Lung (tissue), 17 donors: ENCODE measurements at places on chromosomes 7 and 10.

DNA sequence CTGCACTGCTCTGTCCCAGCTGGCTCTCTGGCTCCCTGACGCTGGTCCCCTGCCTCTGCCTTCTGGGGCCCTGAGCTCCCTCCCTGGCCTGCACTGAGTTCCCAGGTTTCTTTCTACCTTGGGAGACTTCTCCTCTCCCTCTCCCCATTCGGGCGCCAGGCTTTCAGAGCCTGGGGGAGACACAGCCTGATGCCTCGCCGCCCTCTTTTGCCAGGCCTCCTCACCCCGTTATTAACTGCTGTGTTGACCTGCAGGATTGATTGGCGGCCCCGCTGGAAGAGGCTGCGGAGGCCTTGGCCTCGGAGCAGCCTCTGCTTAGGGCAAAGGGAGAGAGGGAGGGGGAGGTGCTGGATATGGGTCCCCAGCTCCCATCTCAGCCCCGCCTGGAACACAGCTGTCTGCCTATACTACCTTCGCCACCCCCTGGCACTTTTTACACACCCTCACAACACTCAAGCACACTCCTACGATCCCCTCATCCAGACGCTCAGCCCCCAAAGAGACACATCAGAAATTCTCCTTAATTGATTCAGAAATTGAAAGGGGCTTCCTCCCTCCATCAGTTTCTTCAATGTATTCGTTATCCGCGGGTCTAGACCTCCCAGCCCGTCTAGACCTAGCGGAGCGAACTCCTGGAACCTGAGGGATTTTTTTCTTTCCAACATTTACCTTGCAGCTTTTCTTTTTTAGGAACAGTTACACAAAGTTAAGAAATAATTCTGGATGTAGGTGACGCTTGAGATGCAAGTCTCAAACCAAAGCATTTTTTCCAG, 7.1 kb upstream of the PAX2 start:
- H3K4me3 ChIP-seq = no peak overlapping the region
- peaks cover 14% of the 10 kb centered on the region for H3K27me3 ChIP-seq
- no peak for DNase-seq
- H3K27ac ChIP-seq = no peak overlapping the region
- H3K36me3 ChIP-seq = no peaks in the 10 kb centered on the region
- no peaks in the 10 kb centered on the region for H3K4me1 ChIP-seq

GRCh38 chr7:98795741-98796493, 73.9 kb downstream of the TMEM130 start:
- H3K4me1 ChIP-seq = no peaks in the 10 kb centered on the region
- H3K36me3 ChIP-seq = no peaks in the 10 kb centered on the region
- H3K27me3 ChIP-seq = no peaks in the 10 kb centered on the region
- no peak overlapping the region for H3K27ac ChIP-seq
- no peak overlapping the region for H3K4me3 ChIP-seq

GRCh38 chr10:34584164-34584563, 230.9 kb downstream of the PARD3 start:
- DNase-seq = peak; percentile 81
- no peak overlapping the region for H3K27ac ChIP-seq
- H3K27me3 ChIP-seq = no peaks in the 10 kb centered on the region
- H3K36me3 ChIP-seq = no peaks in the 10 kb centered on the region
- H3K4me1 ChIP-seq = peaks cover 14% of the 10 kb centered on the region
- H3K4me3 ChIP-seq = no peak overlapping the region

DNA sequence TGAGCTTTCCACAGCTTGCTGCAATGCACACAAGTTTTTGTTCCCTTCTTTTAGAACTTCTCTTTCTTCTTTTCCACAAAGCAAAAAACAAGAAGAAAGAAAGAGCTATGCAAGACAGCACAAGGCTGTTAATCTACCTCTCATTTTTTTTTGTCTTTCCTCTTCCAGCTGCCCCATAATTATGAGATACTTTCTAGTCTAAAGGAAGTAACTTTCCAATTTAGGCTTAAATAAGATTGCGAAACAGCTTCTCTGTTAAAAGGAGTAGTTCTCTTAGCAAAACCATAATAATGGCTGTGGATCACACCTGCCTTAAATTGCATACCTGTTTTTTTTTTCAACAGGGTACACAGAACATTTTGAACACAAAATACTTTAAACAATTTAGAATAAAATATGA, 56.0 kb downstream of the NDUFB2 start:
- H3K36me3 ChIP-seq = no peaks in the 10 kb centered on the region
- no peak overlapping the region for H3K27ac ChIP-seq
- no peaks in the 10 kb centered on the region for H3K4me1 ChIP-seq

DNA sequence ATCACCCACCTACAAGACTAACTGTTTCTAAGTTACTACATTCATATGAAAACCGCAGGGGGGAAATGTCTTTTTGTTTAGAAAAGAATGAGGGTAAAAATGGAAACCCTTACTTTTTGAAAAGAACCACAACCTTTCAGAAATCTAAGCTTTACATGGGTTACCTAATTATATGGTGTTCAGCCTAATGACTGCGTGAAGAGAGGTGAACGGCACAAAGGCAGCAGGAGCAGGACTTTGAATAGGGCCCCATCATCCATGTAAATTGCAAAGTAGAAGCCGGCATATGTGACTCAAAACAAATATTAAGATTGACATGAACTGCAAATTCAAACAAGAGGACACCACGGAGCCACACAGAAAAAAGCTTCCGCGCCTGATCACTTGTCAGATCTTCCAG, 25.1 kb downstream of the NEBL start:
- H3K36me3 ChIP-seq = peaks cover 6% of the 10 kb centered on the region
- no peak overlapping the region for H3K27ac ChIP-seq
- no peaks in the 10 kb centered on the region for H3K4me1 ChIP-seq
- no peak for DNase-seq
